Vagina (tissue), 2 donors: ENCODE measurements at places on chromosomes 16 and 17.

DNA sequence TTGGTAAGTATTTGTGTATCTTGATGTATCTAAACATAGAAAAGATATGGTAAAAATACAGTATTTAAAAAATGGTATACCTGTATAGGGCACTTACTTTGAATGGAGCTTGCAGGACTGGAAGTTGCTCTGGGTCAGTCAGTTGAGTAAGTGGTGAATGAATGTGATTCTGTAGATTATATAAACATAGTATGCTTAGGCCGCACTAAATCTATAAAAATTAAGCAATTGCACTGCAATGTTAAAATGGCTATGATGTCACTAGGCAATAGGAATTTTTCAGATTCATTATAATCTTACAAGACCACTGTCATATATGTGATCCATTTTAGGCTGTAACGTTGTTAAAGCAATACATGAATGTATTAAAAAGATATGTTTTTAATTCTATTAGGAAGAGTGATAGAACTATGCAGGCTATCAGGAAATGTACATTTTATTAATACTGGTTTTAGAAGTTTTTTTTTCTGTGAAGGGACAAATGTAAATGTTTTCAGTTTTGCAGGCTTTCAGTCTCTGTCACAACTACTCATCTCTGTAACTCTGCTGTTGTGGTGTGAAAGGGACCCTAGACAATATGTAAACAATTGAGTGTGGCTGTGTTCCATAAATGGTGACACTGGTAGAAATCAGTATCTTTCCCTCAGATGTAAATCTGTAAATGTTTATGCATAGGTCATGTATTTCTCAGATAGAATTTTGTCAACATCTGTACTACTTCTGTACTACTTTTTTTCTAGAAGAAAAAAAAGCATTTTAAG, 10.5 kb downstream of the CBFB start:
- DNase-seq, result no peak

DNA sequence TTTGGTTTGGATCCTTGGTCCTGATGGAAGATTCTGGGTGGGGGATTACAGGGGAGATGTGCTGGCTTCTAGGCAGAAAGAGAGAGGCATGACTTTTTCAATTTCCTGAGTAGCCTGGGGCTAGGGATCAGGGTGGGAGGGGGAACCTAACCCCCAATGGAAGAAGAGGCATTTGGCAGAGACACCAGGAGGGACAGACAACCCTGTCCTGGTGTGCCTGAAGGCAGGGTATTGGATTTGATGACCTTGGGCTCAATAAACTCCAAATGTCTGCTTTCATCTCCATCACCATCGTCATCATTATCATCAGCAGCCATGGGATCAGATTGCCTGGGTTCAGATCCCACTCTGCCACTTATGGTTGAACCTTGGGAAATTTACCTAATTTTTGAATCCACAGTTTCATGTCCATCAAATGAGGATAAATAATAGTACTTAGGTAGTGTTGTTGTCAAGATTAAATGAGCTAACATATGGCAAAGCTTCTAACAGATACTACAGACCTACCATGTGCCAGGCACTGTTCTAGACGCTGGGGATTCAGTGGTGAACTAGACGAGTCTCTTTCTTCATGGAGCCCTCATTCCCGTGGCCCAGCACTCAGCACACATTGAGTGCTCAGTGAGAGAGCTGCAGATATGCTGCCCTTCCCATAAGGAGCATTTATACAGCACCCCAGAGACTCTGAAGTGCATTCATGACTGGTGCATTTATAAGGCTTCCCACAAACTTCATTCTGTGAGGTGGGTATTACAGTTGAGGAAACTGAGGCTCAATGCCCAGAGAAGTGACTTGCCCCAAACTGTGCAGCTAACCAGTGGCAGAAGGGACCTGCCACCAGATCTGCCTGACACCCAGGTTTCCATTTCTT, 26.8 kb downstream of the IGFBP4 start:
- no peak for DNase-seq

DNA sequence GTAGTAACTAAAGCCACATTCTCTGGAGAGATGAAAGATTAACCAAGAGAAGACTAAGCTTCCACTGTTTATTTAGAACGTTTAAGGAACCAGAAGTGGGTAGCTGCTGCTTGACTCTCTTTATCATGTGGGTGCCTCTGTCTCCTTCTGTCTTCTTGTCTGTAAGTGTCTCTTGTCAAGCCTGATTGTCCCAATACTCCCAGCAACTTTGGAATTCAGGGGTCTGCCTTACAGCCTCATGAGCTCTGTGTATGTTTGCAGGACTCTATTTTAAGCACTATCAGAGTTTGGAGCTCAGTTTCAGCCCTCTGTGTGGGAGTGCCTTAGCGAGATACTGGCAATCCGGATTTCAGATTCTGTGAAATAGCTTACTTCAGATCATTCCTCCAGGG, 29.3 kb upstream of the SPACA3 start:
- DNase-seq, result no peak

DNA sequence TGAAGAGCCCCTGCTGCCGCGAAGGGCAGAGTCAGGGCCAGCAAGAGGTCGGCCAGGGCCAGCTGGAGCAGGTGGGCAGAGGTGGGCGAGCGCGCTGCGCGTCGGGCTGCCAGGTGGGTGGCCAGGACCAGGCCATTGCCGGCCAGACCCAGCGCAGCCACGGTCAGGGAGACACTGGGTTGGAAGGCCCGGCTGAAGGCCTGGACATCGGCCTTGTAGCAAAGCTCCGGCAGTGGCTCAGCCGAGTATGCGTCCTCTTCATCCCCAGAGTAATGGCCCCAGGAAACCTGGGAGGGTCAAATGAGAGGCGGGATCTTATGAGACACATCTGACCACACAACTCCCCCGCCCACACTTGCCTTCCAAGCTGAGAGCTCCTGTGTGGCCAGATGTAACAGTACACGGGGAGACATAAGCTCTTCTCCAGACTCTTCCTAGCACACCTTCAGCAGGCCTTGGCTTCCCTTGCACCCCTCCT, 1.3 kb downstream of the CCR10 start:
- DNase-seq, result no peak

DNA sequence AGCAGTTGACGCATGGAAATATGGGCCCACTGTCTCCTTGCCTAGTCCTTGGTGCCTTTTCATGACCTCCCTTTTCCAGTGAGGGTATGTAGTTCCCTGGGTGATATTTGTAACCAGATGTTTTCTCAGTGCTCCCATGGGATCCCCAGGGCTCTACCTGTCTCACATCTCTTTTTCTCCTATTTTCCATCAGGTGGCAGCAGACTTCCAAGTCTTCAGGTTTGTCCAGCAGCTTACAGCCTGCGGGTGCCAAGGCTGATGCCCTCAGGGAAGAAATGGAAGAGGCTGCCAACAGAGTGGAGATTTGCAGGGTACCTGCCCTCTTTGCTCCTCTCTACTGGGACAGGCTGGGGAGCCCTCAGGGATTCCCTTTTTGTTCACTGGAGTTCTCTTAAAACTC, 89.1 kb downstream of the ELAC2 start:
- no peak for DNase-seq

- DNase-seq, result no peak
Measured at GRCh38 chr17:16273499-16273898, 56.5 kb downstream of the PIGL start.

DNA sequence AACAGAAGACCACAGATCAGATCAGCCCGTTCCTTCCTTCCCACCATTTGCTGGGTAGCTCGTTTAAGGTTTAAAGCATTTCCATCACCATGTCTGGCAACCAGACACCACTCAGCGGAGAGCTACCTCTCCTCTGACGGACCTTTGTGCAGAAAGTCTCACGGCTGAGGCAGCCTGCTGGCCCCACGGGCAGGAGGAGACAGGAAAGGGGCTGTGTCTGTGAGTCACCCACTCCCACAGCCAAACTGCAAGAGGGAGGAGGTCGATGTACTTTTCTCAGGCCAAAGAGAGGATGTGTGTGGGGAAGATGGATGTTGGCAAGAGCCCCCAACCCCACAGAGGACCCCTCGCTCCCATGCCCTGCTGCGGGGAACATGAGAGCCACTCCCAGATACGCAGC, 92.1 kb downstream of the ZNF423 start:
- no peak for DNase-seq

DNA sequence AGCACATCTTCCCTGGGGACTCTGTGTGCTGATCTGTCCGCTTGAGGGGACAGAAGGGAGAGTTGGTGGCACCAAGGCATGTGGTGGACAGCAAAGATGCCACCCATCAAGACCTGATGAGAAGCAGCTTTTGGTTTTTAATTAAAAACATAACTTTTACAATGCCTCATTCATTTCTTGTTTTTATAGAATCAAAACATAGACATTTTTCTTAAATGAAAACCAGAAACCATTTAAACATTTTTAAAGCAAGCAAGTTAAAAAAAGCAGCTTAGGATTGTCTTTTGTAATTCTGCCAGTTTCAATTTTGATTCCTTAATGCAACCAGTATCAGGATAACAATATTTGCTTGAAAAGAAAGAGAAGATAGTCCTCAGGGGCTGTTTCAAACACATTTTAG, 123.7 kb upstream of the AXIN2 start:
- no peak for DNase-seq
